Hippocampal formation (tissue), 2 donors: ENCODE measurements at places on chromosomes 3 and 15.

GRCh38 chr15:51861557-51862359, 32.3 kb downstream of the TMOD3 start:
- no peak for DNase-seq

DNA sequence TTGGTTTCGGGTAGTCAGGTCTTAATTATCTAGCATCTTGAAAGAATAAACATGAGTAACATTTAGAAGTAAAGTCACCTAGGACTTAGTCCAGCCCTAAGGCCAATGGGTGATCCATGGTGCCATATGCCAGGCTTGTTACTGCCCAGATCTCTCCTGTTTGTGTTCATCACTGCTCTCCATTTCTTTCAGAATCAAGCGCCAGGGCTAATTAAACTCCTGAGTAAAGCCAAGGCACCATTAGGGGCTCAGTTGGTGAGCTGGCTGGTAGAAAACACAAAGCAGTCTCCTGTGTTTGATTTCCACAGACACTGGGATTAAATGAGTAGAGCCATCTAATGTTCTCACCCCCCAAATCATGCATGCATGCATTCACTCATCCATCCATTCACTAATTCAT, 11.3 kb downstream of the CYP19A1 start:
- DNase-seq, result no peak

GRCh38 chr3:133532951-133533350, 40.5 kb upstream of the CDV3 start:
- DNase-seq, result no peak

GRCh38 chr15:60649845-60650548, 171.1 kb upstream of the ICE2 start:
- DNase-seq, result no peak
